Effector CD4-positive, alpha-beta T cell (primary cell): ENCODE measurements at places on chromosomes 1 and 21.

DNA sequence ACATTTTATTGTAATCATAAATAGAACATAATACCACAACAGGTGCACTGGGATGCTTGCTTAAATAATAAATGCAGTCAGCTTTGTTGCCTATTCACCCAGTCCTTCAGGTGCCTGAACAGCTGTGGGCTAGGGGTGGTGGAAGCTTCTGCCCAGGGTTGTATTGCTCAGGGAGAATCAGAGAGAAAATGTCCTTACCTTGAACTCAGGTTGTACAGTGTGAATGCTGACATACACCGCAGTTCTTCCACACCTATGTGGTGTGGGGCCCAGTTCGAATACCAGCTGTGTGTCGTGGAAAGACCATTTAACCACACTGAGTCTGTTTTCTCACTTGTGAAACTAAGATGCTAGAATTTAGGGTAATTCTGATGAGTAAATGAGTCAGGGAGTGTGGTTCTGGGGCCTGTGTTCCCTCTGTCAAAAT lies 115.7 kb upstream of the ATP1A1 start:
- no peak for DNase-seq

DNA sequence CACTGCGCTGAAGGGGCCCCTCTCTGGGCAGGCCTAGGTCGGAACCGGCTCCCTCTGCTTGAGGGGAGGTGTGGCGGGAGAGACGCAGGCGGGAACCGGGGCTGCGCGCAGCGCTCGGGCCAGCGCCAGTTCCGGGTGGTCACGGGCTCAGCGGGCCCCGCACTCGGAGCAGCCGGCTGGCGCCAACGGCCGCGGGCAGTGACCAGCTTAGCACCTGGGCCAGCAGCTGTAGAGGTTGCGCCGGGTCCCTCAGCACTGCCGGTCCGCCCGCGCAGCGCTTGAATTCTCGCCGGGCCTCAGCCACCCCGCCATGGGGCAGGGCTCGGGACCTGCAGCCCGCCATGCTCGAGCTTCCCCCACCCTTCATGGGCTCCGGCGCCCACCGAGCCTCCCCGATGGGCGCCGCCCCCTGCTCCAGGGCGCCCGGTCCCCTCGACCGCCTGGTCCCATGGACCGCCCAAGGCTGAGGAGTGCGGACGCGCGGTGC lies 254.6 kb downstream of the COL11A1 start:
- no peak for DNase-seq

DNA sequence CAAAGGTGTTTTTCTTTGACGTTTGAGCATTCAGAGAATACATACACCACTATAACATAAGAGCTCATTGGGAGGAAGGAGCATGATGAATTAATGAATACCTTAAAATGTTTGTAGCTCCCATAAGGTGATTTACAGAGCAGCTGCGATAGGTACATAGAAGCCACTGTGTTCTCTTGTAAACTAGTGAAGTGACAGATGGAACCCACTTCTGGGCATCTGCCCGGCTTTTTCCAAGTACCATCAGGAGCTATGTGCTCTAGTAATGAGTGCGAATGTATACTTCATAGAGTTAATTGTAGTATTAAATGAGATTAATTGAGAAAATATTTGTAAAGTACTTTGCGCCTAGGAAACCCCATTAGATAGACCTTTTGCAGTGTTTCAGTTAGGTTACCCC lies 48.4 kb downstream of the HENMT1 start:
- no peak for DNase-seq

- no peak for DNase-seq
Measured at GRCh38 chr1:178093494-178093950, 382 bp upstream of the RASAL2 start.

DNA sequence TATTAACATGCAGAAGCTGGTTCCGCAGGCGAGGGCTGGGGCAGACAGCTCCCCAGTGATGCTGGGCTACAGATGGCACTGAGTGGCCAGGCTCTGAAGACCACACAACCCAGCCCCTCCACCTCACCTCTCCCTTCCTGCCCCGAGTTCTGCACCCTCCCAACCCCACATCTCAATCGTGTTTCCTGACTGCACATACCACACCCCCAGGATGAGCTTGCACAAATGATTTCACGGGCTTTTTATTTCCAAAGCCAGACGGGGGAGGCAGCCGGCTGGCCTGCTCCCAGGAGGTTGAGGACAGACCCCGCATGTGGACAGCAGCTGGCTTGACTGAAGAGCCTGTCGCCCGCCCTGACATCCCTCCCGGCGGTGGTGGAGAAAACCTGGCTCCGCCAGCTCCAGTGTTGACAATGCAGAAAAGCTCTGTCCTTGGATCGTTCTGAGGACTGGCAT lies 21.4 kb upstream of the ALDH4A1 start:
- no peak for DNase-seq

GRCh38 chr21:29092102-29092959 lies 18.9 kb upstream of the CCT8 start:
- DNase-seq, result no peak

DNA sequence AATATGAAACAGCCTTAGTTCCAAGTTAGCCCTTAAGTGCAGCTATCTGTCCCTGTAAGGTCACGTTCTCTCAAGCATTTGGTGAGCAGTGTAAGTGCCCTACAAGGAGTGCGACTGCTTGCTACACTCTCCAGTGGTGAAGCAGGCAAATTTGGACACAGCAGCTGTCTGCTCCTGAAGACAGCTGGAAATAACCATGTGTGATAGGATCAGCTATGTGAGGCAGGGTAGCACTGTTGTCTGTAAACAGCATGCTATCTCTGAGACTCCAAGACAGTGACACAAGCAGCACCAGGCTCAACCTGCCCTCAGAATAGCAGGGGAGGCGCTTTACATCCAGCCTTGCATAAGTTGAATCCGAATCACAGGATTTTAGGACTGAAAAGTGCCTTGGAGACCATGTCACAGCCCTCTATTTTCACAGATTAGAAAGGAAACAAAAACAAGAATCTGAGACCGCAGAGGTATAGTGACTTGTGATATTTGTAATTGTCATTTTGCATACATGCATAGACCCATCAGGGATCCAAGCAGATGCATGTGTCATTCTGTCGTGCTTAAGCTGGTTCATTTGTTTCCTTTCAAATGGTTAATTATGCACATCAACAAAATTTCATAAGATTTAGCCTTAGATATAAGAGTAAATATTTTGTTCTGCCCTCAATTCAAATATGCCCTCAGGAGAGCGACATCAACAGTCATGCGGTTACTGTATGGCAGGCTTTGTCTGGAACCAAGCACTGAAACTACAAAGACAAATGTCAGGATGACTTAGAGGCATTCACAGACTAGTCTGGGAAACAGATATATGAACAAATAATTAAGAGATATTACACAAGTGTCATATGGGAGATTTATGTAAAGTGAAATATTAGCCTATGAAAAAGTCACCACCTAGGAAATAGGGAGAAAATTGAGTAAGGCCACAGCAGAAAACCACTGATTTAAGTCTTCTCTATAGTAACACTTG lies 134.9 kb upstream of the NRIP1 start:
- DNase-seq, result no peak

DNA sequence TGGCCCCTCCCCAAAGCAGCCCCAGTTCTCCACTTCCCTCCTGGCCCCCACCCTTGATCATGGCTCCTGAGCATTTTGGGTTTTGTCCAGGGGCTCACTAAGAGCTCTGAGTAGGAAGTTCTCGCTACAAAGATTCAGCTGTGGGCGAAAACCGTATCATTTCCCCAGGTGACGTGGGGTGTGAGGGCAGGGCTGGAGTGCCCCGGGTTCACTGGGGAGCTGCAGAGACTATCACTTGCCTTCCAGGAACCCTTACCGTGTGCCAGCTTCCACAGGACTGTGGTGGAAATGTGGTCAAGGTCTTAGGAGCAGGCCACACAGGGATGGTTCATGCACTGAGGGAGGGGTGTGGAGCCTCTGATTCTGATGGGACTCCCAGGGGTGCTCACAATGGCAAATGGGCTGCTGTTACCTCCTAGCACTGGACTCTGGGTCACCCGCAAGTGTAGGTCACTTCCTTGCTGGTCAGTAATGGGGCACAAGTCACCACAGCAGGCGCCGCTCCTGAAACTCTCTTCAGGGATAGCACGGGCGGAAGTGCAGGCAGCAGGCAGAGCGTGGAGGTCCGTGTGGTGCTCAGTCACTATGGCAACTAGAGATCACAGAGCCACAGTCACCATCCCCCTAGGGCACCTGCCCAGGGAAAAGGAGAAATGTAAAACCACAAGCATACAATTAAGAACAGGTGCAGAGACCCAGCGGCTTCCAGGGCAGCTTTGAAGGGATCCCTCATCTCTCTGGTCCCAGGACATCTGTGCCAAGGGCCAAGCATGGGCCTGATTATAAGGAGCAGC lies 35.4 kb downstream of the RSPH1 start:
- peak; percentile 41 for DNase-seq

DNA sequence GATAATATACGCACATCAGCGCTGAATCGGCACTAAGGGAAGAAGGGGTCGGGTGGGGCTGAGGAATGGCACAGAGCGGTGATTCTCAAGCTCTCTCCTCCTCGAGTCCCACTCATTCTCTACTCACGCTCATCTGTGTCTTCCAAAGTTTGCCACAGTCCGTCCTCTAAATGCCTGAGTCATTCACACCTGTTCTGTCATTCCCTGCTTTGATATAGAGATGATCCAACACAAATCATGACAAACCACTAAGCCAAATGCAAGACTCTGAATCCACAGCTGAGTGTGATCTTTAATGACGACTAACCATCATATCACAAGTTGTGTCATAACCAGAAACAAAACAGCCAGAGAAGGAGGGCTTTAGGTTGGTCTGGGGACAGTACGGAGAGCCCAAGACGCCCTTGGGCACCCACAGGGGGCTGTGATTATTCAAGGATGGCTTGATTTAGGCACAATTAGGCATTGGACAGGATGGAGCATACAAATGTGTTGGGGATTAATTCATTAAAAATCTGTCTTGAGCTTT lies 501.5 kb downstream of the KIF26B start:
- no peak for DNase-seq

DNA sequence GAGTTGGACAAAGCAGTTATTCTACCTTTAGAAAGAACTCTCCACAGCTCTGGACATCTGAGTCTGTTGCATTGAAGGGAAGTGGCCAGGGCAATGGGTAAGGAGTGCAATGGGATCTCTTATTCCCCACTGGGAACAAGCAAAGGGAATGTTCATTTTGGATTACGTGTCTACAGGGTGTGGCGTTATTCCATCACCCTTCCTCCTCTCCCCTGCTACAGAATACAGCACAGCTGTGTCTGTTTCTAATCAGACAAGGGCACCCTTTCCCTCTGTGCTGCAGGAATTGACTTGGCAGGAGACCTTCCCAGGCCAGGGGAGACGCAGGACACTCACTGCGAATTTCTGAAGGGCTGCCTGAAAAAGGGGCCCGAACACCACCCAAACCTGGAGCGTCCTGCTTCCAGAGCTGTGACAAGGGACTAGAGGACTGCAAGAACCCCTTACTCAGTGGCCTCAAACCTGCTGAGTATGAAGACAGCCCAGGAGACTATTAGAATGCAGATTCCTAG lies 163.6 kb upstream of the RAB4A start:
- DNase-seq, result no peak

GRCh38 chr1:177173976-177174375 lies 3.2 kb downstream of the BRINP2 start:
- DNase-seq, result no peak

DNA sequence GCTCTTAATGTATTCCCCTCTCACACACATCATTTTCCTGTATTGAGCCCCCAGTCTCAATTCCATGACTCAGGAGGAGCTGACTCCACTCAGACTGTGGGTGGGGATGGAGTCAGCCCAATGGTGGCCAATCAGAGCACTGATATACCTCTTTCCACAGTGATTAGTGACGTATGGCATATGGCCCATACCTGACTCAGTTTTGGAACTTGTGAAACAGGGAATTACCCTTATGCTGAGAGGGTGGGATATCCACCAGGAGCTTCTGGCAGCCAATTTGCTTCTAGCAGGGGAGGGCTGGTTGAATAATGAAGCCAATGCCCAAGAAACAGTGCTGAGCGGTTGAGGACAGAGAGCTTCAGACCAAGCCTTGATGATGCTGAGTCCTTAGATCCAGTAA lies 86.4 kb upstream of the SPATA6 start:
- DNase-seq, result no peak

- no peak for DNase-seq
Measured at GRCh38 chr1:83500987-83501591, 497.8 kb downstream of the TTLL7 start.

DNA sequence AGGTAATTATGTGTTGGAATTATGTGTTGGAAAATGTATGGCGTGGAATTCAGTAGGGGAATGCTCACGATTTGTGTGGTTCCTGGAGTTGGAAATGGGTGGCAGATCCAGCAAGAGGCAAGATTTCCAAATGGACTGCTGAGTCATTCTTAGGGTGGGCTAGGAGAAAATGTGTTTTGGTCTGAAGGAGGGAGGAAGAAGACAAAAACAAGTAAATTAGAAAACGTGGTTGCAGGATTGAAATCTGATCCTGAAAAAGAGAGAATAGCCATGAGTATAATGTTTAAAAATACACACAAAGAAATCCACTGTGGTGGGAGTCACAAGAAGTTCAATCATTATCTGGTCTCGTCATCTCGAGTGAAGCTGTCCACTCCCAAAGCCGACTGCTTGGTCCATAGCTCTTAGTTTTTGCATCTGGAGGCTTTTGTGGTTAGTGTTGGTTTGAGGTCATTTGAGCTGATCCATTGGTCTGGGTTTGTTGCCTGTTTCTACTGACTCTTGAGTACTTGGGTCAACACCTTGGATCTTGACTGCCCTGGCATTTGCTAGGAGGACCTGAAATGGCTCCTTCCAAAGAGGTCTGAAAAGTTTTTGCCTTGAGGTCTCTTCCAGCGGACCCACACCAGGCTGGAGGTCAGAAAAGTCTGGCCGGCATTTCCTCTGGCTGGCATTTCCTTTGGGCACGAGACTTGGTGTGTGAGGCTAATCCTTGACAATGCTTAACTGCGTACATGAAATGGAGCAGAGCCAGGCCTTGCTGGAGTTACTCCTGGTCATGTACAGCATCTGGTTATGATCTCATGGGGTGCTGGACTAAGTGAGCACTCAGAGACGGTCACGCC lies 9.2 kb downstream of the MX2 start:
- no peak for DNase-seq

DNA sequence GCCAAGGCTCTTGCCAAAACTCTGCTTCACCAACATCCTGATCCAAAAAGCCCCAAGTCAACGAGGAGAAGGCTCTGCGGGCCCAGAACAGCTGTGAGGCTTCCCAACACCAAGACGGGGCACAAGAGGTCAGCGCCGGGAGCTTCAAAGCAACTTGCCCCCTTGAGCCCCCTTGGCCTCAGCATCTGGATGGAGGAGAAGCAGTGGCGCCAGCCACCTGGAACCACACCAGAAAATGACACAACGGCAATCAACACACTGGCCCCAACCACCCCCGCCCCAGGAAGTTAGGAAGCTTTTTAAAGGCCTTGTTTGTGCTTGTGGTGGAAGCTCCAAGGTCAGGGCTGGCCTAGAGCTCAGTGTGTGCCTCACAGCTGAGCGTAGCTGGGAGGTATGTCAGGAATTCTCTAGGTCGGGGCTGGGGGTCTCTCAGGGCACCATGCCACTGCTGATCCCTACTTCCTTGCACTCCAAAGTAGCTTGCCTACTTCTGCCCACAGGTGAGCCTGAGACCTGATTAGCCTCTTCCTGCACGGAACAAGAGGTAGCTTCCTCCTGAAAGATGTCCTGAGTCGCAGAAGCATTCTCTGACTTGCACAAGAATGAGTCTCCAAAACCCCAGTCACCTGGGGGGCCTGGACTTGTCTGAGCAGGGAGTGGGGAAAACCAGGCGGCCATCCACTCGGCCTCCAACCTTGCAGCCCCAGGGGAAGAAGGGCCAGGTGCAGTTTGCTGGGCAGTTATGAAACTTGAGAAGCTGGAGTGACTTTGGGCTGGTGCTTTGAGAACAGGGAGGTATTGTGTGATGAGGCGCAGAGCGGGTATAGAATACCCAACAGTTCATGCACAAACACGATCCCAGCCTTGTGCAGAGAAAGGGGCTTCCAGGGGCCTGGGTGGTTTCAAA lies 9.7 kb upstream of the SRP9 start:
- DNase-seq, result no peak

GRCh38 chr1:33635336-33636012 lies 163.0 kb downstream of the ZSCAN20 start:
- DNase-seq, result no peak
